Germinal center (tissue), 1 donor: ENCODE measurements at places on chromosomes 11 and 22.

DNA sequence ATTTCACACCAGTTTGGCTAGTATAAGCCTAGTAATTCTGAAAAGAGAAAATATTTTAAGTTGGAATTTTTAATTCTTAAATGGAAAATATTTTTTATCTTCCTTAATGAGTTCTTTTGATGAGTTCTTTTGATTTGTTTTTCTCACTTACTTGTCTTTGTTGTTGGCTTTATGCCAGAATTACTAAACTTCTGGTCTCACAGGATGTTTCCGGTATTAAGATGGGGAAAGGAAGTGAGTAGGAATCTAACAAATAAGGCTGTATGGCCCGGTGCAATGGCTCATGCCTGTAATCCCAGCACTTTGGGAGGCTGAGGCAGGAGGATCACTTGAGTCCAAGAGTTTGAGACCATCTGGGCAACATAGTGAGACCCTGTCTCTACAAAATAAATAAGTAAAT is 106.4 kb downstream of the ARHGAP42 start:
- DNase-seq, result no peak

DNA sequence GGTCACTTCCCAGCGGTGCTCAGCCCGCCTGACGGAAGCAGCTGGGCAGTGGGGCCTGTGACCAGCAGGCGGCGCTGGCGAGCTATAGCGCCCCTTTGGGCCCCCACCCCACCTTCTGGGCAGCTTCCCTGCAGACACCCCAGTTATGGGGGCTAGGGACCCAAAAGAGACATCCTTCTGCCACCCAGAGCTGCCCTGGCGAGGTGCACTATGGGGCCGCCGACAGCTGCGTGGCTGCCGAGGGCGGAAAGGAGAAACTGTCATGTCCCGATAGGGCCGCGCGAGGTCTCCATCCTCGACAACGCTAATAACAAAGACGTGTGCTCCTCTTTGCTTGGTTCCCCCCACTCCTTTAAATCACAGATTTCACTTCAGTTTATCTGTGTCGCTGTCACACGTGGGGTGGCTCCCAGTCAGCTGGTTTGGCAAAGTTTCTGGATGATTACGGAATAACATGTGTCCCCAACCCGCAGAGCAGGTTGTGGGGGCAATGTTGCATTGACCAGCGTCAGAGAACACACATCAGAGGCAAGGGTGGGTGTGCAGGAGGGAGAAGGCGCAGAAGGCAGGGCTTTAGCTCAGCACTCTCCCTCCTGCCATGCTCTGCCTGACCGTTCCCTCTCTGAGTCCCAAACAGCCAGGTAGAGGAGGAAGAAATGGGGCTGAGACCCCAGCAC is 673 bp upstream of the MYO7A start:
- DNase-seq, result peak; percentile 71

- no peak for DNase-seq
These were observed 37.9 kb upstream of the PPARA start for GRCh38 chr22:46112405-46112804.

DNA sequence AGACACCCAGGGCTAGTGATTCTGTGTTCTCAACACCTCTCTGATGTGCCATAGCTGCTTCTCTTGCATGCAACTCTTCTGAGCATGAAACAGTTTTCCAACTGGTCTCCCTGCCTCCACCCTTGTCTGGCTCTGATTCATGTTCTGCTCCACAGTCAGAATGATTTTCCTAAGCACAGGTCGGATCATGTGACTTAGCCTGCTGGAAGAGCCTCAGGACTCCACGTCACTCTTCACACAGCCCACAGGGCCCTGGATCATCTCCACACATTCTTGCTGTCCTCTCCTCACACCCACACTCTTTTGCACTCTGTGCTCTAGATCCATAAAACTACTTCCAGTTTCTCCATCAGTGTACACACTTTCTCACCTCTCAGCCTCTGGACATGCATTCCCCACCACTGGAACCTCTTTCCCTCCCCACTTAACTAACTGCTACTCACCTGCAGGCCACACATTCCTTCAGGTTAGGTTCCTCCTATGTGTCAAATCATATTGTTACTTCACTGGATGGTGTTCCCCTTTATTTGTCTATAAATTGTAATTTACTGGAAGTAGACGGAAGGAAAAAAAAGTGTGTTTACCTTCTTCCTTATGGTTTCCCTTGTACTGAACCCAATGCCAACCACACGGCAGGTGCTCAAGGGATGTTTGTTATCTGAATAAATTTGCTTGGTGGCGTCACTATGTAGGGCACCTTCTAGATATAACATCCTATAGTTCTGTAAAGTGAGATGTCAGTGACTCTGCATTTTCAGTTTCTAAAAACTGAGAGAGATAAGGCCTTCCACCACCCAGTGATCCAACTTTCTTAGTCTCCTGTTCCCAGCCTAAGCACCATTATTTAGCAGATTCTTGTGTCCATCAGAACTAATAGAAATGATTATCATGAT is 133.7 kb downstream of the ETS1 start:
- DNase-seq, result no peak

DNA sequence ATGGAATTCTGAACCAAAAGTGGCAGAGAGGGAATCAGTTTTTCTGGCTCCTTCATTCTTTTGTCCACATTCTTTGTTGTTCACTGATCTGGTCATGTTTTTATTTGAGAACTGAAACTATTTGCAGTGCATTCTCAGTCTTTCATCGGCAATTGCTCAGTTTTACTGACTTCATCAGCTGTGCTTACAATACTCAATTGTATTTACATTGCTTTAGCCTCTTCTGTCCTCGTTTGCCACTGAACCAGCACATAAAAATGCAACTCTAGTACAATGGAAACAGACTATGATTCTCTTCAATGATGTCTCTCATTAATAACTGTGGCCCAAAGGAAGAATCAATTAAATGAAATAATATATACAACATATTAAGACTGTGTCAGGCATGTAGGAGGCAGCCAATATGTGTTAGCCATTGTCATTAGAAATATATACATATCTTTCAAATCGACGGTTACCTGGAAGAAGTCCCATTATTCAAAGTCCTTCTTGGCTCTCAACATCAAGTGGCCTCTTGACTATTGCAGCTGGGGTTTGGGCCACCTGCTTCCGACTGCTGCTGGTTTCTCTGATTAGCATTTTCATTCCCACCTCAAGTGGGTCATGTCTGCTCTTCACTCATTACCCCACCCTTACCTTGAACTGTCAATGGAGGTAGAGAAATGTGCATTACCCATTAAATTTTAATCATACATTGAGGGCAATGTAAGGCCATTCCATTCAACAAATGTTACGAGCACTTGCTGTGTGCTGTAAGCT is 600.1 kb downstream of the INSC start:
- no peak for DNase-seq

- DNase-seq, result no peak
These were observed 3.1 kb upstream of the CAVIN3 start for GRCh38 chr11:6323291-6323905.

GRCh38 chr11:47571357-47571729 is 5.9 kb downstream of the PTPMT1 start:
- no peak for DNase-seq

DNA sequence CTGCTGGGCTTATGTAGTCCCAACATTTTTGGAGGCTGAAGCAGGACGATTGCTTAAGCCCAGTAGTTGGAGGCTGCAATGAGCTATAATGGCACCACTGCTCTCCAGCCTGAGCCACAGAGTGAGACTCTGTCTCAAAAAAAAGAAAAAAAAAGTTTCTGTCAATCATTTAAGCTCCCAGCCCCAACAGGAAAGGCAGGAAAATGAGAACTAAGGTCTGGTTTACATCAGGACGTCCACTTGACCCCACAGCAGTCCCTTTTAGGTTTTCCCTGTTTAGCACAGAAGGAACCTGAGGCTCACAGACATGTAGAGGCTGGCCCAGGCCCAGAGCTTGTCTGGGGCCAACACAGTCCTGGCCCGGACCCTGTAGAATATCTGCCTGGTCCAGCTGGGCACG is 9.2 kb upstream of the TTLL1 start:
- no peak for DNase-seq
